Hippocampal formation (tissue), 2 donors: ENCODE measurements at places on chromosomes 13 and 19.

DNA sequence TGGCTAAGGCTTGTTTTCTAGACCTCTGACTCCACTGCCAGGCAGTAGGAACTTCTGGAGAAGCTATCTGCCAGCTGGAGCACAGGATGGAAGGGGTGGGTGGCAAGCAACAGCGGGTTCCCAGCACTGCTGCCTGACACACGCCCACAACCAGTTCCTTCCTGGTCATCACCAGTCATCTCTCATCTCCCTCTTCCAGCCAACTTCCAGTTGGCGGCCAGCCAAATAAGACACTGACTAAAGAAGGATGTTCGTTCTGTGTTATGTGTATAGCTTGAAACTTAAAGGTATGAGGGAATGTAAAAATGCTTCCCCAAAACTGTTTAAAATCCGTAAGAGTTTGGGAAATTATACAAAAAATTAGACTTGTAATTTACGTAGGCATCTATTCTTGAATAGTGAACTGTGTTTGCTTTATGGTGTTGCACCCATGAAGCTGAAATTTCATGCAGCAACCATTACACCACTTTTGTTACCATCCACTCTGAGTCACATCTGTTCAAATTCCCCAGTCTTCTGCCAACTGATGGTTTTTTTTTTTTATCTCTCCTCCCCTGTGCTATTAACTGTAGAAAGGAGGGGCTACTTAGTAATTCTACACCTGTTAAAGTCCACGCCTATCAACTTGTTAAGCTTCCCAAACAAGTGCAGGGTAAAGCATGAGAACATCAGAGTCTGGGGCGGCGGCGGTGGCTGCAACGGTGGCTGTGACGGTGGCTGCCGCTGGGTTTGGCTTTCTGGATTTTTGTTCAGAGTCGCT is 86.2 kb upstream of the FRY start:
- DNase-seq = peak; percentile 11

GRCh38 chr19:41528106-41528505 is 47.9 kb upstream of the CEACAM21 start:
- DNase-seq = no peak

GRCh38 chr19:42279902-42280814 is 11.1 kb downstream of the CIC start:
- peak; percentile 94 for DNase-seq

GRCh38 chr13:94753327-94753726 is 41.0 kb upstream of the SOX21 start:
- DNase-seq = no peak

DNA sequence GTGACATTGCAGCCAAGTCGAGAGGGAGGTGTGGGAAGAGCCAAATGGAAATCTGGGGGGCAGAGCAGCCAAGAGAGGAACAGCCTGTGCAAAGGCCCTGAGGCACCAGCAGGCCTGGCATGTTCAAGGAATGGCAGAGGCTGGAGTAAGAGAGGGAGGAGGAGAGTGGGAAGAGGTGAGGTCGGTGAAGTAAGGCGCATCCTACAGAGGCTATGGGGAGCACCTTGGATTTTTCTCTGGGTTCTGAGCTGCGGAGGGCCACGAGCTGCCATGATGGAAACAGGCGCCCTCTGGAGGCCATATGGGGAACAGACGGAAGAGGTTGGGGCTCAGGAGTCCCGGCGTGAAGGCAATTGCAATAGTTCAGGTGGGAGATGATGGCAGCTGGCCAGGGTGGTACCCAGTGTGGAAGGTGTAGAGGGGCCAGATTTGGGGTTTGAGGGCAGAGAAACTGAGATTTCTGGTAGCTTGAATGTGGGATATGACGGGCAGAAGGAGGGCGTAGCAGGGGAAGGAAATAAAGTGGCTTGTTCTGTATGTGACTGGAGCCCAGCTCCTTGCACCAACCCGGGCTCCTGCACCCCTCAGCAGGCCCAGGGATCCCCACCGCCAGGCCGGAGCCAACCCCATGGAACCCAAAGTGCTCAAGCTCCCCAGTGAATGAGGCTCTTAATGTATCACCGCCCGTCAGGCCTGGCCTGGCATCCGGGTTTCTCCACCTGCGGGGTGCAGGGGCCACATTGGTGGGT is 20.5 kb upstream of the STRN4 start:
- no peak for DNase-seq

DNA sequence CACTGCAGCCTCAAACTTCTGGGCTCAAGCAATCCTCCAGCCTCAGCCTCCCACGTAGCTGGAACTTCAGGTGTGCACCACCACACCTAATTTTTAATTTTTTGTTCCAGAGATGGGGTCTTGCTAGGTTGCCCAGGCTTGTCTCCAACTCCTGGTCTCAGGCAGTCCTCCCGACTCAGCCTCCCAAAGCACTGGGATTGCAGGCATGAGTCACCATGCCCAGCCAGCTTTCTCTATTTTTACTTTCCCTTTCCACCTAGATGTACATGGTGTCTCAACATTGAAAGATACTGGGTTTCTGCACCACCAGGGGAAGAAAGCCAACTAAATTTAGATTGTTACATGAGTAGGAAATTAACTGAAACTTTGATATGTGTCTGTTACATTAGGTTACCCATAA is 13.8 kb upstream of the ZNF846 start:
- no peak for DNase-seq

GRCh38 chr19:29833614-29834261 is 21.9 kb downstream of the CCNE1 start:
- no peak for DNase-seq

DNA sequence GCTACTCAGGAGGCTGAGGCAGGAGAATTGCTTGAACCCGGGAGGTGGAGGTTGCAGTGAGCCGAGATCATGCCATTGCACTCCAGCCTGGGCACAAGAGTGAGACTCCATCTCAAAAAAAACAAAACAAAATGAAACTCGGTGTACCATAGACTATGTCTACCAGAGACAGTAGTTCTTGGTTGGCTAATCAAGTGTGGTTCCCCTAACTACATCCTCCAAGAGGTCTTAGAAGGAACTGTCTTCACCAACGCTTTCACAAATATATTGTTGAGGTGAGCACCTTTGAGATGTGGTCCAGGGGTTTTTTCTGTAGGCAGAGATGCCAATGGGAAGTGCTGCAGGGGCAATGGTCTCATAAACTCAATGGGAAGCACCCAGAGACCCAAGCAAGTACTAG is 48.0 kb downstream of the RFC3 start:
- DNase-seq = no peak

- no peak for DNase-seq
Observed at GRCh38 chr19:52923778-52924593, 758 bp upstream of the ZNF888 start.
